HT1080 (cell line): ENCODE measurements at places on chromosomes 12 and 14. TPM values are rescaled to one million over a fixed set of nuclear protein-coding genes. Genes with fewer than 3 reads are reported as not detected.

The RERGL gene
- not detected in 2 replicates for total RNA-seq

The CTSG gene
- not detected in 2 replicates for total RNA-seq

GRCh38 chr12:29212682-29213403 is 63.8 kb downstream of the FAR2 start:
- no peak for DNase-seq

GRCh38 chr12:106239241-106239950 is 8.4 kb downstream of the CKAP4 start:
- no peak for DNase-seq

DNA sequence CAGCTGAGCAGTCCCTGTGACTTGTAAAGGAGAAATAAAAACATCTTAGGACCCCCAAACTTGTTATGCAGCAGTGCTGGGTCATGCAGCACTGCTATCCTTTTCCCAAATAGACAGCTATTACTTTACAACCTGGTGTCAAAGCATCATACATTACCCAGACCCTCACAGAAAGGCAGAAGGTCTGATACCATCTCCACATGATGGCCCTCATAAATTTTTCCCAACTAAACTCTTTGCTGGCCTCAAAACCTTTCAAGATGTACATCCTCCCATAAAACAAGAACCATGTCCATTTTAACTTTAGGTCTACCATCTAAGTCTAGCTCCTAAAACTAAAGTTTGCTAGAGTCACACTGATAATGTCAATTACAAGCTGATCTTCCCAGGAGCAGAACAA is 8.7 kb upstream of the RESF1 start:
- DNase-seq, result no peak

The IL26 gene
- total RNA-seq, result not detected in 2 replicates

GRCh38 chr14:37601865-37602264 is 6.4 kb downstream of the TTC6 start:
- no peak for DNase-seq

GRCh38 chr12:14701809-14702568 is 5.6 kb upstream of the GUCY2C start:
- no peak for DNase-seq

GRCh38 chr12:10853776-10854175 is 4.5 kb upstream of the PRR4 start:
- no peak for DNase-seq

GRCh38 chr12:31526158-31526546 is 64.8 kb downstream of the DENND5B start:
- DNase-seq, result no peak

The RGS6 gene
- not detected in 2 replicates for total RNA-seq

DNA sequence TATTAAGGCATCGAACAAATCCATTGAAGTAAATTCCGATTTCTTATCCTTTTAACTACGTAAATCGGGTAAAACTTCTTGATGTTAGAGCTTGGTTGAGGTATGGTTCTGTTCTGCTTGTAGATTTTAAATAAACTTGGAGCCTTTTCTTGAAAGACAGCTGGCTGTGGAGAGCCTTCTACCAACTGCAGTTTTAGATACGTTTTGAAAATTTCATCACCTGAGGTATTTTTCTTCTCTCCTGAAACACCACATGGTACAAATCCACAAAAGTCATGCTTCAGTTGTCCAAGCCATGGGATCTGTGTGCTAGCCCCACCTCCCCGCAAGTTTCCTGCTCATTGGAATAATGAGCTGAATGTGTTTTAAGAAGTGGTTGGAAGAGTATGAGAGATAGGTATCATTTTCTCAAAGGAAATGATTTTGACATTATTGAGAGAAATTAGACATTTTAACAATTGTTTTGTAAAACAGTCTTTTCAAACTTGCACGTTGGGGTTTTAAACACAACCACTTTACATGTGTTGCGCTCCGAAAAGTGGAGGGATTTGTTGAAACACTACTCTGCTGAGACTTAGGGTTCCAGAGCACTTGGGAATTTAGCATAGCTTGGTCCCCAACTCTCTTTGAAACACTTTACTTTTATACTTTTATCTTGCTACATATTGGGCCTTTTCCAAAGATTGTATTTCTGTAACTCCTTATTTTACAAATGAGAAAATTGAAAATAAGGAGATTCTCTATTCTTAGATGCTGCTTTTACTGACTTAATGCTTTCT is 1.4 kb downstream of the PPM1A start:
- peak; percentile 38 for DNase-seq

DNA sequence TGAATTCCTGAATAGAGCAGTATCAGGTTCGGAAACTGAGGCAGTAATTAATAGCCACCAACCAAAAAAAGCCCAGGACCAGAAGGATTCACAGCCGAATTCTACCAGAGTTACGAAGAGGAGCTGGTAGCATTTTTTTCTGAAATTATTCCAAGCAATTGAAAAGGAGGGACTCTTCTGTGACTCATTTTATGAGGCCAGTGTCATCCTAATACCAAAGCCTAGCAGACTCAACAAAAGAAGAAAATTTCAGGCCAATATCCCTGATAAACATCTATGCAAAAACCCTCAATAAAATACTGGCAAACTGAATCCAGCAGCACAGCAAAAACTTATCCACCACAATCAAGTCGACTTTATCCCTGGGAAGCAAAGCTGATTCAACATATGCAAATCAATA is 202.3 kb upstream of the SLC16A7 start:
- no peak for DNase-seq

GRCh38 chr14:90300611-90301047 is 31.1 kb downstream of the NRDE2 start:
- DNase-seq, result no peak

GRCh38 chr12:80777587-80777986 is 60.9 kb downstream of the MYF5 start:
- DNase-seq, result no peak

The RNASE12 gene
- total RNA-seq, result not detected in 2 replicates

GRCh38 chr12:92363295-92364146 is 217.9 kb upstream of the BTG1 start:
- peak; percentile 46 for DNase-seq

The KRT72 gene
- total RNA-seq, result not detected in 2 replicates

GRCh38 chr12:20455001-20455706 is 86.8 kb downstream of the PDE3A start:
- DNase-seq, result no peak

- peak; percentile 85 for DNase-seq
These were observed 29.0 kb downstream of the WBP11 start for GRCh38 chr12:14774074-14774905.

- DNase-seq, result no peak
These were observed 35.4 kb downstream of the TAOK3 start for GRCh38 chr12:118337194-118337838.
